A549 treated with Mapracorat at 1 μM for 4 hours (cell line): ENCODE measurements at places on chromosomes 6 and 20. TPM values are rescaled to one million over a fixed set of nuclear protein-coding genes. Genes with fewer than 3 reads are reported as not detected.

The OXT gene
- total RNA-seq: not detected in 5 replicates

The DEFB132 gene
- total RNA-seq: not detected in 5 replicates

The TSHZ2 gene
- total RNA-seq: not detected in 5 replicates

The CDC5L gene
- total RNA-seq: 10.6 to 15.0 TPM (median 12.7 TPM) in 5 replicates

The AGER gene
- 1.2 to 2.0 TPM (median 1.3 TPM) in 5 replicates for total RNA-seq

The ARFGEF3 gene
- total RNA-seq: 0.43 to 0.69 TPM (median 0.49 TPM) in 5 replicates

The RNF5 gene
- total RNA-seq: 35.4 to 47.6 TPM (median 45.6 TPM) in 5 replicates

The PDE10A gene
- total RNA-seq: 23.4 to 29.8 TPM (median 27.4 TPM) in 5 replicates

The ZBTB9 gene
- total RNA-seq: 10.3 to 12.5 TPM (median 10.7 TPM) in 5 replicates

The BPIFA1 gene
- not detected in 5 replicates for total RNA-seq

The C6orf141 gene
- total RNA-seq: 9.7 to 13.3 TPM (median 11.2 TPM) in 5 replicates

The VSTM2L gene
- 16.6 to 24.7 TPM (median 19.1 TPM) in 5 replicates for total RNA-seq

The POU5F1 gene
- 7.2 to 14.5 TPM (median 10.3 TPM) in 5 replicates for total RNA-seq

The MICB gene
- total RNA-seq: 6.0 to 8.1 TPM (median 7.5 TPM) in 5 replicates

The CYP24A1 gene
- total RNA-seq: 91.5 to 166 TPM (median 140 TPM) in 5 replicates

The LY6G6D gene
- not detected in 5 replicates for total RNA-seq

The ORC3 gene
- 14.2 to 18.6 TPM (median 15.3 TPM) in 5 replicates for total RNA-seq

The CCN2 gene
- total RNA-seq: 89.5 to 155 TPM (median 119 TPM) in 5 replicates

The SIGLEC1 gene
- total RNA-seq: 0.01 to 0.02 TPM (median 0.02 TPM) in 3 of 5 replicates, not detected in the others

The SOX18 gene
- total RNA-seq: 1.1 to 2.7 TPM (median 2.3 TPM) in 5 replicates

The APCDD1L gene
- 0.05 to 0.08 TPM (median 0.07 TPM) in 3 of 5 replicates, not detected in the others for total RNA-seq

The LY6G6F gene
- not detected in 5 replicates for total RNA-seq

The C6orf58 gene
- total RNA-seq: not detected in 5 replicates

The C6orf163 gene
- 0.18 to 0.46 TPM (median 0.24 TPM) in 3 of 5 replicates, not detected in the others for total RNA-seq

The SLC22A7 gene
- total RNA-seq: not detected in 5 replicates

The GRM1 gene
- 0.01 to 0.02 TPM in 2 of 5 replicates, not detected in the others for total RNA-seq
